ENCODE measurements at places on chromosomes 6 and 20. TPM values are rescaled to one million over a fixed set of nuclear protein-coding genes. Genes with fewer than 3 reads are reported as not detected.

The IER3 gene
- polyA plus RNA-seq = 7.2 TPM

The DZANK1 gene
- 1.7 TPM for polyA plus RNA-seq

- DNase-seq = no peak
These were observed 2.5 kb downstream of the GMNN start for GRCh38 chr6:24777227-24777626.

- no peak for DNase-seq
These were observed 34.1 kb upstream of the CD93 start for GRCh38 chr20:23120261-23120660.

- peak; percentile 39 for DNase-seq
These were observed 9.3 kb upstream of the ID1 start for GRCh38 chr20:31595654-31596411.

DNA sequence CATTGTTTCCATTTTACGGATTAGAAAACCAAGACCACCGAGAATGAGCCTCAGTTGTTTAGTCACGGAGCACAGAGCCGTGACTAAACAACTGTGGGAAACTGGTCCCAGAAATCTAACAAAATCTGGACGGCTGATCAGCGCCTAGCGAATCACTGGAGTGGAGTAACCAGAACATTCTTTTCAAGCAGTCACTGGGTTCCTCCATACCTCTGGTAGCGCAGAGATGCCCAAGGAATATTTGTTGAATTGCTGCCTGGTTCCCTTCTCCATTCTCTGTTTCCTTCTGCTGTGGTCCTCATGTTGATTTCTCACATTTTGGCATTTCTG lies 62.0 kb downstream of the GPX5 start:
- DNase-seq = no peak

The ELOVL4 gene
- 2.8 TPM for polyA plus RNA-seq

The MUC22 gene
- not detected for polyA plus RNA-seq

DNA sequence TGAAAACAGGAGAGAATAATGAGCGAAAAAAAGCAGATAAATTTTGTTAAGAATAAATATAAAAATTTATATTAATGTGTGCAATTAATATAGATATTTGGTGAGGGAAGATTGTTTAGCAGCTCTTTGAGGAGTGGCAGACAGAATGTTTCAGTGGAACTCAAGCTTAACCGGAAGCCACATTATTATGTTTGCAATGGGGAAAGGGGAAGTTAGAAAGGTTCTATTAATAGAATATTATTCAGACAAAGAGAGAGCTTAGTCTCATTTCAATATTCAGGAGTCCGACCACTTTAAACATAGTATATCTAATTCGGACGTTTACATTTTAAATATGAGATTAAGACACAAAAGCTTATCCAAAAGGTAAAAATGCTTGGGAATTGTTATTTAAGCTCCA lies 81.6 kb upstream of the KHDRBS2 start:
- peak; percentile 0 for DNase-seq

The THEMIS gene
- 0.24 TPM for polyA plus RNA-seq

GRCh38 chr6:148457137-148457842 lies 114.7 kb downstream of the SASH1 start:
- DNase-seq = no peak
